ENCODE measurements at places on chromosomes 7 and 10.
A peak's percentile ranks its signal among the peaks of the same experiment; 100 is the strongest.

GRCh38 chr10:6426317-6426716 is 153.8 kb downstream of the PRKCQ start:
- no peak for DNase-seq

GRCh38 chr10:11255796-11256444 is 238.2 kb downstream of the CELF2 start:
- DNase-seq, result no peak

DNA sequence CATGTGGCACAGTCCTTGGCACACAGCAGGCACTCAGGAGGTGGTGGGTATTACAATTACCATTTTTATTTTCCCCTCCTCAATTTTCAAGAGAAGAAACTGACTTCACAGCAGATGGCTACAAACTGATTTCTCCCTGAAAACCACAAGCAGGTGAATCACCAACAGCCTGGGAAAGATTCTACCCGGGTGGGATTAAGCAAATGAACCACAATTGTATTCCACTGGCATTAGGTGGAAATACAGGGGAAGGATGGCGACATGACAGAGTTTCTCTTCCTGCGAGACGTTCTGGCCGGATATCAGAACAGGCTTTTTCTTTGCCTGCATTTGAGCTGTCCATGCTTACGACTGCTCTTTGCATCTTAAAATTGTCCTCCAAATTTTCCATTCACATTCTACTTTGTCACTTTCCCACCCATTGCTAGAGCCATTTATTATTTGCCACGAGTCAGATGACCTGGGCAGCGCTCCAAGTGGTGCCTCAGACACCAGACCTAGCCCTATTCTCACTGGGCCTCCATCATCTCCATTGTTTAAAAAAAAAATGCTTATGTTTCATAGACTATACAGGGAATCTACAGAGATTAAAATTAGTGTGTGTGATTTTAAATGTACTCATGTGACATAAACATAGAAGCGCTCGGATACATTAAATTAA is 4.6 kb downstream of the DENND11 start:
- DNase-seq, result no peak

DNA sequence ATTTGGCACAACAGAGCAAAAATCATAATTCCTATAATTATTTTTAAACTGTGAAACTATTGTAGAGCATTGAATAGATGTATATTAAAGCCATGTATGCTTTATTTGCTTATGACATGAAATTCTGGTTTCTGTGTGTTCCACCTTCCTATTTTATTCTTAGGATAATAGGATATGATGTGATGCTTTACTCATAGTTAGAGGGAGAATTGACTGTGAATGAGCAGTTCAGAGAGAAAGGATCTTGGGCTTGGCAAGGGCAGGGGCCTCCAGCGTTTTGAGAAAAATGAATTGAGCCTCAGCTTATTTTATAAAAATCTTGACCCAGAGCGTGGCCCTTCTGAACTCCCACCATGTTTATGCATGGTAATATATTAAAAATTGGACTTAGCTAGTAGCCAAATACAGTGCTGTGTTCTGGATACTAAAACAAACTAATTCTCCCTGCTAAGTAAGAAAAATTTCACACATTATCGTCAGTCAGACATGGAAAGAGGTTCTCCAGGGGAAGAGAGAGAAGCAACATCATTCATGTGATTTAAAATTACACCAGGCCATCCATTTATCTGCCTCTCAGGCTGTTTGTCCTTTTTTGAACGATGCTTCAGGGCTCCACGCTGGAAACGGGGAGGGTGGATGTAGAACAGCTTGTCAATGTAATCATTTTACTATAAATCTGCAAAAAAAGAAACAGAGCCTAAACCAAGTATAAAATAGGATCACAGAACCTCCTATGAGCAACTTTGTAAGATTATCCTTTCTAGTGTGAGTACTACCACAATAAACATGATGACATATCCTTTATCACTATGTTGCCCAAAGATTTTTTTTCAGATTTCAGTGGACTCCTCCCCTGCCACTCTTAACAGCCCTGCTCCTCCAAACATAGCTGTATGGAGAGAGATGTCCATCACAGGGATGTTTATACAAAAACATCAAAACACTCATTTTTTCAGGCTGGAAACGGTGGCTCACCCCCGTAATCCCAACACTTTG is 258.1 kb upstream of the C7orf33 start:
- DNase-seq, result no peak

GRCh38 chr10:130479146-130479545 is 343.0 kb downstream of the GLRX3 start:
- no peak for DNase-seq

- DNase-seq, result no peak
Observed at GRCh38 chr7:90461219-90461618, 8.2 kb upstream of the PTTG1IP2 start.

DNA sequence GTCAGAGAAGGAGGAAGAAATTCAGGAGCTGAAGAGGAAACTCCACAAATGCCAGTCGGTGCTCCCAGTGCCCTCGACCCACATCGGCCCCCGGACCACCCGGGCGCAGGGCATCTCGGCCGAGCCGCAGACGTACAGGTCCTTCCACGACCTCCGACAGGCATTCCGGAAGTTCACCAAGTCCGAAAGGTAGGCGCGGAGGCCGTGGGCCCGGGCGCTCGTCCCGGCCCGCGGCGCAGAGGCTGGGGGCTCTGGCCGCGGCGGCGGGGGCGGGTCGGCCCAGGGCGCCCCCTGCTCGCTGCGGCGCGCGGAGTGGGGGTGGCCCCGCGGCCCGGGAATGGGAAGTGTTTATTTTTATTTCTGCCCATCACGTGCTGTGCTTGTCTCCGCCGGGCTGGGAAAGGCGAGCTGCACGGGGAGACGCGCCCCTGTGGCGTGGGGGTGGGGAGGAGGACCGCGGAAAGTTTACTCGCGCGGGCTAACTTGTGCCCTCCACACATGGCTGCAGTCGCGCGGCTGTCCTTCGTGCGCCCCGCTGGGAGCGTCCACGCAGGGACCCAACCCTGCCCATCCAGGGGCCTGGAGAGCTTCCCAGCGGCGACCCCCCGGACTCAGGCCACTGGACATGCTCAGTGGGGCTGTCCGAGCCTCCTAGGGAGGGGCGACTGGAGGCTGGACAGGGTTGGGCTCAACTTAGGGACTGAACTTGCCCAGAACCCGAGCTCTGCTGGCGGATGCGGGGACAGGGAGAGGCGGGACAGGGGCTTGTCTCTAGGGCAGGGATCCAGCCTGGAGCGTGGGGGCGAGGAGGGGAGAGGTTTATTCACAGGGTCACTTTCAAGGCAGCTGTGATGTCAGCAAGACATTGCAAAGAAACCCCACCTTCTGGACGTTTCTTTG is 82.6 kb upstream of the PRKG1 start:
- DNase-seq, result no peak

DNA sequence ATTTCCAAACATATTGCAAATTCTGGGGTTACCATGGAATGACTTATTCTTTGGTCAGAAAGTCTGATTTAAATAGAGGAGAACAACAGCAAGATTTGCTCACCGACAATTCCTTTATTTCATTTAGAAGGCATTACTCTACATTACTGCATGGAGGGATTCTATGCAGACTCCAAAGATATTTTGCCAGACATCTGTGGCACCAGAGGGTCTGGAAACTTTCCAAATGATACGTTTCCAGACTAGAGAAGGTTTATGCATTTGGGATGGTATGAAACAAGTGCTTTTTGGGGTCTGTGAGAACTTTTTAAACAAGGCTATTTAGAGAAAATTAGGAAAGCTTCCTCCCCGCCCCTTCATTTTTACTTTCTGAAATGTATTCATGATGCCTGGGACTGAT is 125.3 kb downstream of the SAMD9 start:
- DNase-seq, result no peak

DNA sequence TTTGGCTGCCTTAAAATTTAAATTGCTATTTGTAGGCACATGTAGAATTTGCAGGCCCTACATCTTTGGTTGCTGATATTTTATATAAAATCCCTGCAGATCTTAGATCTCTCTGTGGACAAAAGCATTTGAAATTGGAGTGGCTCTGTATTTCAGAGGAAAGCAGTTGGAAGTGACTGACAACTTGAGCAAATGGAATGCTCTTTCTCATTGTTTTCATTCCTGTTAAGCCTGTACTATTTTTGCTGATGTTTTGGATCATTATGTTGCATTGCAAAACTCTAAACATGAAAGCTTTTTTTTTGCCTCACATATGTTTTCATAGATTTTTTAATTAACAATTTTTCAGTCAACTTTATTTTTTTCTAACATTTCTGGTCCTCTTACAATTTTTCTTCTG is 251.2 kb upstream of the MDFIC start:
- no peak for DNase-seq

DNA sequence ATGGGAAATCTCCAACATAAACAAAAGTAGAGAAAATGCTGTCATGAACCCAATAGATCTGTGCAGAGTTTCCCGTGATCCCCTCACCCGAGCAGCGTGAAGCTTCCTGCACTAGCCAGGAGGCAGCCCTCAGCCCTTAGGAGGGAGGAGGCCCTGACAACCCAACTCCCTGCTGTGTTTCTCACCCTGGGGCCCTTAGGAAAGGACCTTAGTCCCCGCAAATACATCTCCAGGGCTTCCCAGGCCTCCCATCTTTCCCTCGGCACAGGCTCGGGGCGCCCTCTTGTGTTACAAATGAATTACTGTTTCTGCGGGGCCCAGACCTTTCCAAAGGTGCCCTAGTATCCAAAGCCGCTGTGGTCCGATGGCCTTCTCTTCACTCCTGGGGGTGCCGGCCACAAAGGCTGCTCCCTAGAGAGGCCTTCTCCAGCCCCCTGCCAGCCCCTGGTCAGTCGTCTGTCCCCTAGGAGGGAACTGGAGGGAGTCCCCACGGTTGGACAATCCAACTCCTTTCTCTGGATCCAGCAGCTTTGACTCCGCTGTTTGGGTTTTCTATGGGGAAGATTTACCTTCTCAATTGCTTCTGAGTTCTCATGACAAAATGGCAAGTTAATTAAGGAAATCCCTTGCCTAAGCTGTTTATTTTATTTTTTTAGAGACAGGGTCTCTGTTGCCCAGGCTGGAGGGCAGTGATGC is 49.9 kb upstream of the SH2B2 start:
- DNase-seq, result peak; percentile 63

DNA sequence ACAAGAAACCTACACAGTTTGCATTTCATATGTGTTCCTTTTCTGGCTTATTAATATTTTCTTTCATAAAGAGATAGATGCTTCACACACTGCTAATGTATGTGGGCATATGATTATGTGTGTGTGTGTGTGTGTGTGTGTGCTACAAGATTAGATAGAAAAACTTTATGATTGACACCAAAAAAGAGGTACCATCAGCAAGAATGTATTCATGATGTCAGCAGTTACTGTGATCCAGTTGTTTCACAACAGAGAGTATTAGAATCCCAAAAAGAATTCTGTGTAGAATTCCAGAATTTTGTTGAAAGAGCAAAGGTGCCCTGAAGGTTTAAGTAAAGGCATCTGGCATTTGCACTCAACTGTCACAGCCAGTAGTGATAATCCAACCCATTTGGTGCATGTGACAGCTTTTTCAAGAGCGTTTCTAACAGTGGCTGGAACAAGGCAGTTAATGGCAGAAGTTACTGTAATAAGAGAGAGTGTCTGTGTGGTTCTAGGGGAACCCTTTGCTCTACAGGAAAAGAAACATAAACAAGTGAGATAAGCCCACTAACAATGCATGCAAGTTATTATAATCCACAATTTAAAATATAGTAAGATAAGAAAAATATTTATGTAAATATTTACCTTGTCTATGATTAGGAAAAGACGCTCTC is 16.6 kb downstream of the RELN start:
- DNase-seq, result no peak

DNA sequence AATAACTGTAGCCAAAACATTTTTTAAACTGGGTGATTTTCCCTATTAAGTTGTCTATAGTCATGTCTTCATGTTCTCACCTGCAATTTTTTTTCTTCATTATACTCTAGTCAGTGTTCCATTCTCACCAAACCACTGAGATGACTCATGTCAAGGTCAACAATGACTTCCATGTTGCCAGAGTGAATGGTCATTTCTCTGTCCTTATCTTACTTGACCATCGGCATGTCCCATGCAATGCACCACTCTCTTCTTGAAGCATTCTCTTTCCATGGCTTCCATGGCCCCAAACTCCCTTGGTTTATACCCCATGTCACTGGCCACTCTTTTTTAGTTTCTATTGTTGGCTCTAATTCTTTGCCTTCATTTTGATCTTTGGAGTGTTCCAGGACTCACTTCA is 173.9 kb downstream of the PPP1R17 start:
- no peak for DNase-seq

All from HL-60 (cell line).